ENCODE measurements at places on chromosomes 3 and 15.

DNA sequence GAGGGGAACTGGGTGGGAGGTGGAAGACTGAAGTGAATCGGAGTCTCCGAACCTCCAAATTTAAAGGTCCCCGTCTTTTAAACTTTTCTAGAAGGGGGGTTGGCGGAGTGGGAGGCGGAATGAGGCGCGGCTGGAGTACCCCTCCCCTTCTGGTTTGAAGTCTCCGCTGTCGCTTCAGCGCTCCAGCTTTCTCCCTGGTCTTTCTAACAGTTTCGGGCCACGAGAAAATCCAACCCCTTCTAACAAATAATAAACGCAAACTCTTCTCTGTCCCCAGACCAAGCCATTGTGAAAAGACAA, 2.5 kb upstream of the MECOM start:
- DNase-seq: no peak

DNA sequence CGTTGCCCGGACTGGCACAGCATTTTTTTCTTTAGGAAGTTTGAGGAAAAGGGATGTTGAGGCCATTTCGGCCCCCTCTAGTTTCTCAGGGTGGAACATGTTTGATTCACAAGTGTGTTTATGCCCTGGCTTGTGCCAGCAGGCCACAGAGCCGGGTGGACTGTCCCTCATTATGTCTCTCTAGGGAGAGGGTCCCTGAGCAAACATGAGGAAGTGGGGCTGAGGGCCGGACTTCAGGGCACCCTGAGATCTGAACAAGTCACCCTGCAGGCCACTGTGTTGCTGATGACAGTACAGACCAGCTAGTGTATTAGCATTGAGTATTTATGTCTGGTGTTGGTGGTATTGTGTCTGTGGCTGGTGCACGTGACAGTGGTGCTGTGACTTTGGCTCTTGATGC, 34.9 kb downstream of the RNU5B-1 start:
- DNase-seq: no peak

DNA sequence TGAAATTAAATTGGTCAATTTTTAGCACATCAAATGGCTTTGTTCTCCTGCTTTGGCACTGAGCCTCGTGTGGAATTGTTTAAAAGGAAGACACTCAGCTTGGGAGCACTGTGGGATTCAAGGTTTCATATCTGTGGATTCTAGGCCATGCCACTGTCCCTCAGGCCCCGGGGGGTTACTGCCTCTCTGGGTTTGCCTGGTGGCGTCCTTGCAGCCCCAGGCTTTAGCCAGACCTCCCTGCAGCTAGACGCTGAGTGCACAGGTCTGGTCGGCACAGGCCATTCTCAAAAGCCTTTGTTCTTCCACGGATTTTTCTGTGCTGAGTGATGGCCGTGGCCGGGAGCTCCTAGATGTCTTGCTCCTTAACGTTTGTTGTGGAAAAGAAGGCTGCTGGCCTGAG, 76.2 kb downstream of the CACNA2D3 start:
- DNase-seq: no peak

DNA sequence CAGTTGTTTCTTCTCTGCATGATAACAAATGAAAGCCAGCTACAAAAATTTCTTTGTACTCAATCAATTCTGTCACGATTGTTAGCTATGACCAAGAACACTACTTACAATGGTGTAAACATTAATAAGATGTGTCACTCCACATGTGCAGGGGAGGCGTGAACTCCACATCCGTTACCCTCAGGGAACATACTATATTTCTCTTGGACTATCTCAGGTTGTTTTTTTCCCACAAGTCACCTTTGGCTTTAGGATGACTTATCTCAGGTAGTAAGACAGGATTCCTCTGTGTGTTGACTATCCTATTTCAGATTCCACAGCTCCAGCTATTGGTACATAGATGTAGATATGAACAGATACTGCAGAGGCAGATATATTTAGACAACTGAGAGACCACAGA, 423.3 kb upstream of the GRM7 start:
- no peak for DNase-seq

- DNase-seq: no peak
These were observed 247.0 kb downstream of the STXBP5L start for GRCh38 chr3:121155028-121155427.

DNA sequence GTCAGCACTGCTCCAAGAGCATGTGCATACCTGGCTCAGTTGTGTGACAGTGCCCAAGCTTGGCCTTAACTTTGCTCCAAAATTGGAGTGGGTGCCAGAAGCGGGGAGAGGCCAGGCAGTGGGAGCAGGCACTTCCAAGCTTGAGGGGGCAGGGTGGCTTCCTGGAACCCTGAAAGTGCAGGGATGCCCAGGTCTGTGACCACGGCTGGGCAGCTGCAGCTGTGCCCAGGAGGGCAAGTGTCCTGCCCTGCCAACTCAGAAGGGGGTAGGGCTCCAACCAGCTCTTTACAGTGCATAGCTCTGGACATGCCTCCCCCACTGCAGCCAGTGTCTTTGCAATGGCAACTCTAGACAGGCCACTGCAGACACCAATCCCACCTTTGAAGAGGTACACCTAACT, 478.6 kb downstream of the OTOL1 start:
- DNase-seq: no peak

DNA sequence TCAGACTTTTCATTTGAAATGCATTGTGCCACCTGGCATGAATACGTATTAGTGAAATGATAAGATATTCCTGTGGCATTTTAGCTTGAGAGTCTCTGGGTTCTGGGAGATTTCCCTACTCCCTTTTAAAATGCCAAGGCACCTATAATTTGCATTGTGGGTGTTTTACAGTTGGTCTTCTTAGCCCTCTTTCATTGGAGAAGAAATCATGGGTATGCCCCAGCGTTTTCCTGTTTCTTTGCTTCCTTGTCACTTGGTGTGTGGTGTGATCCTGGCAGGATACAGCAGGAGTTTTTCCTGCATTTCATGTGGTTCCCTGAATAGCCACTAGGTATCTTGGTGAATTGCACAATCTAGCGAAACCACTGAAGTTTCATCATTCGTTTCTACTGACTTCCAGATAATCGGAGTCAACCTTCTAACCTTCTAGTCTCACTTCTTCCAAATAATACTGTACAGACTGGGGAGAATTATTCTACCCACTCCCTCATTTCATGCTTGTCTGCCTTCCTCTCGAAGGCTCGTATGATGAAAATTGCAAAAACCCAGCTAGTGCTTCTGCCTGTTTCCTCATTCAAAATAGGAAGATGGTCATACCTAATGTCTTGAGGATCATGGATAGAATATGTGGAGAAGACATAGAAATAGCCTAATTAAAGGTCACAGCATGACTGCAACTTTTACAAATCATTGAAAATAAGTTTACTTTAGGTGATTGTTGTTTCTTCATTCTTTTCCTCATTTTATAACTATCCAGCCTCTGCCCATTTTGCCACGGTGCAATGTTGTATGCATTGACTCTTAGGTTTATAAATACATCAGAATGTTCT, 2.6 kb downstream of the BHLHE40 start:
- no peak for DNase-seq

Measured in common myeloid progenitor, CD34-positive (primary cell).